Activated CD4-positive, alpha-beta T cell treated with anti-CD3 and anti-CD28 coated beads, Interleukin-2, amount 50 U/mL, for 4 hours (primary cell): ENCODE measurements at places on chromosomes 3 and 15.

- DNase-seq = no peak
Observed at GRCh38 chr3:71991046-71991445, 206.1 kb upstream of the PROK2 start.

- DNase-seq = no peak
Observed at GRCh38 chr15:60479361-60480110, 594 bp upstream of the ICE2 start.

DNA sequence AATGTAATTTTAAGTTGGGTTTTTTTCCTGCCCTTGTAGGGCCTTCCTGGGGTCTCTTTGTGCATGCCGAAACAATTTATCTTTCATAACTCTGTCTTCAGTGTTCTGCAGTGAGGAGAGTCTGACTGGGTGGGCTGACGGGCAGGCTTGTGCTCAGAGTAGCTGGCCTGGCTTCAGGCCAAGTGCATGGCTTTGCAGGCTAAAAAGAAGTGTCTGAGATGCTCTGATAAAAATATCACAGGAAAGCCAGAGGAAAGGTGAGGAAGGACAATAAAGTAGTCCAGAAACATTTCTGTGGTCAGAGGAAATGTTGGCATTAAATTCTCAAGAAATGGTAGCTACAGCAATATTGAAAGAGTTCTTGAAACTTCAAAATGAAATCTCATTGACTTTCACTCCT is 25.5 kb downstream of the ST3GAL6 start:
- DNase-seq = no peak

- DNase-seq = no peak
Observed at GRCh38 chr3:107928084-107928445, 162.8 kb downstream of the CD47 start.

GRCh38 chr3:37766797-37767776 is 94.6 kb upstream of the CTDSPL start:
- no peak for DNase-seq

DNA sequence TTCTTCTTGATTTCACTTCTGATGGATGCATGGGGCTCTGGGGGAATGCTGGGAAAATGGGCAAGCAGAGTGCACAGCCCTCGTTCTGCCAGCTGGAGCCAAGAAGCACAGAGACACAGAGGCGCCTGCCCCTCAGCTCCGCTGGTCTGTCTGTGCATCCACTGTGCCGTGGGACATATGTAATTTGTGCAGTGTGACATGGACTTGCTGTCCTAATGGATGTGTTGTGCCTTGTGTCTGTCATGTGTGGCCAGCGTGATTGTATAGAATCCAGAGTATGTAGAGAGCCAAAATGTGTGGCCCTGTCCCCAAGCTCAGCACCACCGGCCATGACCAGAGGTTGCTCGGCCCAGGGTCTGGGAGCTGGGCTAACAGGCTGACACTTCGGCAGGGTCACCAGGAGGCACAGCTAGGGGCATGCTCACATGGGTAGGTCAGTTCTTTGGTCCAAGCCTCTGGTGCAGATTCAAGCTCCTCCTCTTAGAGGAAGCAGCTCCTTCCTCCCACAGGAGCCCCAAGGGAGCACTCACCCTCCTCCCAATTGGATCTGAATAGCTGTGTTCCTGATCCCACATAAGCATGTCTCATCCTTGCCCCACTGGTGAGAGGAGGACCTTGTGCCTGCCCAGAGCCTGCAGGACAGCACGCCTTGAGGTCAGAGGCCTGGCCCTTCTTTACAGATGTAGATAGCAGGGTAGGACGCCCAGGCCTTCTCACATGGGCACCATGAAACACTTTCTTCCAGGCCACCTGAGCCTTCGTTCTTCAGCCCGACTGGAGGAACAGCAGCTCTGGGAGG is 100.8 kb upstream of the ABHD17C start:
- no peak for DNase-seq

- no peak for DNase-seq
Observed at GRCh38 chr15:98035577-98036010, 75.1 kb downstream of the ARRDC4 start.

- no peak for DNase-seq
Observed at GRCh38 chr15:82062479-82063454, 16.9 kb upstream of the MEX3B start.

DNA sequence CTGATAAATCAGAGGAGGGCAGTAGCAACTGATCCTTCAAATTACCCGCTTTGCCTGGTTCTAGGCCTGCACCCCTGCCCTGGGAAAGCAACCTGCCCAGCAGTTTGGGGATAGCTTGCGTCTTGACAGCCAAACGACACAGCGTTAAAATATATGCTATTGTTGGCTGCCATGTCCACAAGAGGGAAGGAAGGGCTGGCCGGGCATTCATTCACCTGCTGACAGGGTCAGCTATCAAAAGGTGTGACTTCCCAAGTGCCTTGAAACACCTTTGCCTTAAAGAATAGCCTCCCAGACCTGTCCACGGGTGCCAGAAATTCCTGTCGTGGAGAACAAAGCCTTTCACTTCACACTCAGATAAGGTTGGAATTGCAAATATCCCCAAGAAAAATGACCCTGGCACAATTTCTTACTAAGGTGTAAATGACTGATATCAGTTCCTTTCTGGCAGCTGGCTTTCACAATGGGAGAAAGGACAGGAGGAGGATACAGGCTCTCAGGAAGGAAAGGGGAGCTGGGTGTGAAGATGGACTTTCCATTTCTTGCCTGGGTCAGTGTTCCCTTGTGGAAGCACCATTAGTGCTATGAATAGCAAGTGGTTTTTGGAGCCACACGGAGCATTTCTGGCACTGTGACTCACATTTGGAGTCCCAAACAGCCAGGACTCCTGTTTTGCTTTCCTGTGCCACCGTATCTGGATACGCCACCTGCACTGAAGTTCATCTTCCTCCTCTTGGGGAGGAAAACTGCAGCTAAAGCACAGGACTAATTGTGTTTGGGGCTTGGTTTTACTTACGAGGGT is 19.2 kb downstream of the ALDH1A3 start:
- DNase-seq = no peak

DNA sequence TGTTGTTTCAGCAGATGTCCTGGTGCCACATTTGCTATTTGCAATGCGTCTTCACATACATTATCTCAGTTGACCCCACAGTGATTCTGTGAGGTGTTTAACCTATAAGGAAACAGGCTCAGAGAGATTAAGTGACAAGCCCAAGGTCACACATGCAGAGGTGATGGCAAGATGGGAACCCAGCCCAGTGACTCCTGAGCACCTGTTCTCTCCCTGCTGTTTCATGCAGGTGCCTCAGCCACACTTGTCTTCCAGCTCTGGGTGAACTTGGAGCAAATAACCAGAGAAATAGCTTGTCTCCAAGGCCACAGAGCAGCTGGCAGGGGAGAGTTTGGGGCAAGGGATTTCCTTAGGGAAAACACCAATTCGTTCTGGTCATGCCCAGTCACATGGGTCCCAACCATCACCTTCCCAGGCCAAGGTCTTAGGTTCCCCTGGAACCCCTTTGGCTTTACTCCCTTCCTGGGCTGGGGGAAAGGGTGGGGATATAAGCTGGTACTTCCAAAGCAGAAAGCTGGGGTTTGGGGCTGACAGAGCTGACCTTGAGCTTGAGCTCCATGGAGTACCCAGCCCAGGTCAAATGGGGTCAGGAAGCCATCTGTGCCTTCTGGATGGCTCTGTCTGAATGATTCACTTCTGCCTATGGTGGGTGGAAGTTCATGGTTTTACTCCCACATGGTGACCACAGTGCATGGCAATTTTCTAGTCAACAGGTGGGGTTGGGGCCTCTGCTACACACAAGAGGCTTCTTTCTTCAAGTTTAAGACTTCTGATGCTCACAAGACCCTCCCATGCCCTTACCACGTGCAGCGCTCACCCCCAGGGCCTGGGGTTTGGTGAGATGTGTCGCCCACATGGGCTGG is 22.4 kb downstream of the LIPC start:
- peak; percentile 24 for DNase-seq

GRCh38 chr3:119660474-119661440 is at the start of gene POPDC2:
TSS of gene POPDC2 (minus strand) at chr3:119660589. CDS start at chr3:119660423, 166 bp downstream.
- no peak for DNase-seq

- no peak for DNase-seq
Observed at GRCh38 chr3:126985132-126985985, 2.4 kb downstream of the PLXNA1 start.
